ENCODE measurements at places on chromosomes 4 and X.

- no peak for DNase-seq
Observed at GRCh38 chr4:120403296-120403695, 336.6 kb upstream of the MAD2L1 start.

DNA sequence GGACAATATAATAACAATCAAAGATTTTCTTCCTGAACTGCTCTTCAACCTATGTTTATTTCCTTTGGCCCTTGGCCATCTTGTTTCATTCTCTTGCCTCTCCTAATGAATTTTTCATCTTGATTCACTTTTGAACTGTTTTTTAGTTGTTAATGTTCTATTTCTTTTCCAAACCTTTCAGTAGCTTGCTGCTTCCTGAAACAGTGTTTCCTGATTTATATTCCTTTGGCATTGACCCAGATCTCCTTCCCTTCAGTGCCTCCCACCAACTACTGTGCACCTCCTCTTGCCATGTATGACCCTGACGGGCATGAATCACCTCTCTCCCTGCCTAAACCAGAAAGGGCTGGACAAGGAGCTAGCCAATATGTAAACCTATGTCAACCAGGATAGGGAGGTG is 25.6 kb upstream of the SPP1 start:
- no peak for DNase-seq

DNA sequence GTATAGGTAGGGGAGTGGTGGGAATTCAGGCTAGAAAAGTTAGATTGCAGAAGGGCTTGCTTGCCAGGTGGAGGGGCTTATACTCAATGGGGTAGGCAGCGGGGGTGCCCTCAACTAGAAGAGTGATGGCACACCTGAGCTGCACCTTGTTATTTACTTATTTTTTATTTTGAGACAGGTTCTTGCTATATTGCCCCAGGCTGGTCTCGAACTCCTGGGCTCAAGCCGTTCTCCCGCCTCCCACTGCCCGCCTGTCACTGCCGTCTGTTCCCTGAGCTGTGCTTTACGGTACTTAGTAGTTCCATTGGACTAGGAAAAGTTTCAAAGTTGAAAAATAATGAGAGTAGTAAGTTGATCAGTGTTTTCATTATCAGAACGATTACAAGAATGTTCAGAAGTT is 2.0 kb downstream of the ZFX start:
- no peak for DNase-seq

DNA sequence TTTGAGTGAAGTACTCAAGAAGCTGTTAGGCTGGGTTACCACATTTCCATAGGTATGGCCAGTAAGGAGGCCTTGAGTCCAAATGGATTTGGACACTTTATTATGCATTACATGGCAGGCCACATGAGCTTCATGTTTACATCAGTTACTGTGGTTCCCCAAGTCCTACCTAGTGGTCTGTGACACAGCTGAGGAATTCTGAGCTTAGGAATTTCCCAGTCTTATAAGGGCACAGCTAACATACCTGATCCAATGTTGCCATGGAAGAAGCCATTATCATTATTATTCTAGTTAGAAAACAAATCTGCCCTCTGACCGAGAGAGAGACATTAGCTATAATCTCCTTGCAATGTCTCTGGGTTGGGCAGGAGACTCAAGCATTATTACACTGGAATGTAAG is 174.4 kb upstream of the NUDT10 start:
- DNase-seq, result no peak

- DNase-seq, result peak; percentile 78
Observed at GRCh38 chr4:183241721-183242151, 78.3 kb downstream of the CLDN22 start.

- DNase-seq, result no peak
Observed at GRCh38 chrX:9091258-9091657, 57.3 kb upstream of the FAM9B start.

DNA sequence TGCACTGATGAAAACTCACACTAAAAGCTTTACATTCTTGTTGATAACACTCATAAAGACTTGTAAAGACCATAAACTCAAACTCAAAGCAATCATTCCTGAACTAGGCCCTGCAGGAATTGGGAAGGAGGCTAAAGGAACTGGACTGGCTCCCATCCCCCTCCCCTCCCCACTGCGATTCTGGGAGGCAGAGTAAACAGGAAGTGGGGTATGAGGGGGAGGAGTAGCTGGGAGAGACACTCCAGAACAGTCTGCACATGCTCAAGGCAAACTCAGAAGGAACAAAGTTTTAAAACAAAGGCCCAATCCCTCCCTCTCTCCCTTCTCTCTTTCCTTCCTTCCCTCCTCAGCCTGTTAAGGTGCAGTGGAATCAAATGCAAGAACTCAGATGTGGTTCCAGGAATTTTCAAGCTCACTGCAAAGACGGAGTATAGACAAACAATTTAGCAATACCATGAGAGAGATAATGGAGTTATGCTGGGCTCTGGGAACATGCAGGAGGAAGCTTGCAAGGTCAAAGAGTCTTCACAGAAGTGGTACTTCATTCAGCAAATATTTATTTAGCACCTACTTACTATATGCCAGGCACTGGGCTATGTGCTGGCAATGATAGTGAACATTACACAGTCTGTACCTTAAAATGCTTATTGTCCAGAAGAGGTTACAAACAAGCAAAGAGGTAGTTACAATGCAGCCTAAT is 15.9 kb downstream of the MID1IP1 start:
- DNase-seq, result no peak

- DNase-seq, result no peak
Observed at GRCh38 chr4:35982318-35982717, 262.0 kb downstream of the ARAP2 start.

DNA sequence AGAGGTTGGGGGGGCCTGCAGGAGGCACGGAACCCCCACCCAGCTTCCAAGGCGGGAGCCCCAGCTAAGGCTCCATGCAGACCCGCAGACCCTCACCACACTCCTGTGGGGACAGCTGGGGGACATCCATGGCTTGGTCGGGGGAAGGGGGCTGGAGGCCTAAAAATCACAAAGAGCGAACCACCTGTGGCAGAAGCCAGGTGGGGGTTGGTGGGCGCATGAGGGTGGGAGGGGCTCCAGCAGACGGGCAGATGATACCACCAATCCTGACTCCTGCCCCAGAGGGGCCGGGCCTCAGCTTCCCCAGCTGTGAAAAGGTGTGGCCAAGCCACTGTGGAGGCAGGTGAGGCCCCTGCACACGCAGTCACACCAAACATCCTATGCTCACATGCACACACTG is 111.6 kb downstream of the FAM53A start:
- no peak for DNase-seq

DNA sequence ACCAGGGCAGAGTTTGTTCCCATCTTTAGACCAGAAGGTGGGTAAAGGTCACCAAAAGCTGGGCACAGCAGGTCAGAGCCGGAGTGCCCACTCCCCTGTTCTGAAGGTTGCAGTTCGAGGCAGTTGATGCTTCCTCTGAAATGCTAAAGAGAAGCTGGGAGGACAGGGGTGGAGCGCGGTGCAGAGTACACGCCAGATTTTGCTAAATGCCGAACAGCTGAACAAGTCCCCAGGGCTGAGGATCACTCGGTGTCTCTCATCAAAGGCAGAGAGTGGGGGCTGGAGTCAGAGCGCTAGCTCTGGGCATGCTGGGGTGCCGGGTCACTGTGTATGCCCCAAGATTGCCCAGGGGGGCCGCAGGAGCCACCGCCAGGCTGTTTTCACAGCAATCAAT is 197.0 kb downstream of the BCOR start:
- no peak for DNase-seq

DNA sequence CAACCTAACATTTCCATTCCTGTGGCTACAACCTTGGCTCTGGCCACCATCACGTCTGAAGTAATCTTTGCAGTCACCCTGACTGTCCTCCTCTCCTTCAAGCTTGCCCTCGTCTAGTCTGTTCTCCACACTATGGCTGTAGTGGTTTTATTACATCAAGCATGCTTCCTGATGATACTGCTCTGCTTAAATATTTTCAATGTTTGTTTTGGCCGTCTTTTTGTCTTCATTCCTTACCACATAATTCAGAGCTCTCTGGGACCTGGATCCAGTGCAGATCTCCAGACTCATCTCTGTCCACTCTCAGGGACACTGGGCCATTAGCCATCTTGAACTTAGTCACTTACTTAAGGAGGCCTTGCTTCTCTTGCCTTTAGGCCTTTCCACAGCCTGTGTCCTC is 27.7 kb upstream of the FREM3 start:
- no peak for DNase-seq

DNA sequence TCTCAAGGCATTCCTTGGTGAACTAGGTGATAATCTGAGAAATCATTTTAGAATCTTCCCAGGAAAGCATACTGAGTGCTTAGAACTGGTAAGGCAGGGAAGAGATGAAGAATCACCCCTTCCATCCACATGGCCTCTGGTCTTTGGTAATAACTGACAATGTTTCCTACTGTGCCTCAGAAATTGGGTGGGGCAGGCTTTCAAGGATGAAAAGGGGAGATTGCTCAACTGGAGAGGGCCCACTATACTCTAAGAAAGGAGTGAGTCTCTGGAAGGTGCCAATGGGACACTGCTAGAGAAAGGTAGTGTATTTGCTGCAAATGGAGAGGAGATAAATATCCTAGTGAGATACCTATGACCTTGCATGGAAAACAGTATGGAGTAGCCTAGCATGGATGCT is 135.0 kb upstream of the SCML1 start:
- no peak for DNase-seq

GRCh38 chr4:37645736-37646135 is 40.4 kb downstream of the RELL1 start:
- DNase-seq, result no peak

DNA sequence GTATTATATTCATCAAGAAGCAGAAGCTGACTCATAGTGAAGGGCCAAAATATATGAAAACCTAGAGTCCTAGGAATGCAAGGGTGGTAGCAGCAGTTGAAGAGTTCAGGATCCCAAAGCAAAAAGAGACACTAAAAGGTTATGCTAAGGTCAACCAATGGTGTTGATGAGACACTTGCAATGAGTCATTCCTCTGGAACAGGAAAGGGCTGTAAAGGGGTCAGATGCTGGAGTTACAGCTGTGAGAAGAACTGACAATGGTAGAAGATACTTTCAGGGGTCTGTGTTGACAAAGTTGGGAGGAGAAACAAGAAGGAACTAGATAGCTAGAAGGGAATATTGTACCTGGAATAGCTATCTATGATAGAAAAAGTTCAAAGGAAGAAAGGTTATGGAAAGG is 47.5 kb downstream of the ZGRF1 start:
- DNase-seq, result no peak

GRCh38 chr4:183147196-183147595 is 48.1 kb downstream of the WWC2 start:
- DNase-seq, result no peak

DNA sequence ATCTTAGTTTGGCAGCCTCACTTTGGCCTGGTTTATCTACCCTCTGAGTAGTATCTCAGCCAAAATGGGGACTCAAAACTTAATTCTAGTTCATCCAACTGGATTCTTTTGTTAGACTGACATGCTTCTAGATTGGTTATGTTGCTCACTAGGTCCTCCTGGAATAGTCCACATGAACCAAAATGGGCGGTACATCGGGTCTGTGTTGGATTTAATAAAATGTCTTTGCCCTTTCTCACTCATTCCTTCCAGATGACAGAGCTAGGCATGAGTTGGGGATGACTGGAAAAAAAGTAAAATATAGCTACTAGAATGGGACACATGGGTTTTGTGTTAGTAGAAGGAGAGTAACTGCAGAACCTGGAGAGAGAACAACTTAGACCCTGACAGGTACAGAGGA is 247.9 kb downstream of the CCSER1 start:
- no peak for DNase-seq

GRCh38 chrX:47228550-47229270 is 4.1 kb upstream of the USP11 start:
- DNase-seq, result no peak

- no peak for DNase-seq
Observed at GRCh38 chrX:73903941-73904340, 340.9 kb downstream of the CHIC1 start.

DNA sequence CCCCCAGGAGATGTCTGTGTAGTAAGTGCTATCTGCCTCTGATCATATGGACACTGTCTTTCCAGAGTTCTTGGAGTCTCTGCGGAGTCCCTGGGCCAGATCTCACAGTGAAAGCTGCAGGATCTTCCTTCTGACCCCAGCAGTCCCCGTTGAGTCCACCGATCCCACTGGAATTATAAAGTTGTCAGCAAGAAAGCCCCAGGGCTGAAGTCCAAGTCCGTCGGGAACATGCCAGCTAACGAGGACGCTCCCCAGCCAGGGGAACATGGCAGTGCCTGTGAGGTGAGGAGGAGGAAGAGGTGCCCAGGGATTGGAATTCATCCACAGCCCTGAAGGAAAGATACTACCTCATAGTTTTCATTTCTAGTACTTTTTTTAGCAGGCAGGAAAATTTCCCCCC is 9.3 kb downstream of the ZNF81 start:
- no peak for DNase-seq

- DNase-seq, result no peak
Observed at GRCh38 chr4:149113804-149114430, 671.7 kb upstream of the NR3C2 start.

GRCh38 chr4:48546336-48546735 is 56.3 kb downstream of the ZAR1 start:
- peak; percentile 73 for DNase-seq

DNA sequence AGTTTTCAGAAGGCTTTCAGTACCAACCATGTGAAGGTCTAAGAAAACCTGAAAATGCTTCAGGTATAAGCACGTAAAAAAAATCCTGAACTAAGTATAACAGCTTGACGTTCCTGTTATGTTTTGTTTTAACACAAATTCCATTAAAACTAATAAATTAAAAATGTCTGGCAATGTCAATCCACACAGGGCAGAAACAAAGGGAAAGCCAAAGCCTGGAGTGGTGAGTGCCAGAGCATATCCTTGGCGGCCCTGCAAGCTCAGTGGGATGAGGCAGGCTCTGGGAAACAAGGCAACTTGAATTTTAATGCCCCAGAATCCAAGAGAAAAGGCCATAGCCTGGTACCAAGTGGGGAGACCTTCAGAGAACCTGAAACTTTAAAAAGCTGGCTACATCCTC is 78.2 kb downstream of the EPHA5 start:
- DNase-seq, result no peak

DNA sequence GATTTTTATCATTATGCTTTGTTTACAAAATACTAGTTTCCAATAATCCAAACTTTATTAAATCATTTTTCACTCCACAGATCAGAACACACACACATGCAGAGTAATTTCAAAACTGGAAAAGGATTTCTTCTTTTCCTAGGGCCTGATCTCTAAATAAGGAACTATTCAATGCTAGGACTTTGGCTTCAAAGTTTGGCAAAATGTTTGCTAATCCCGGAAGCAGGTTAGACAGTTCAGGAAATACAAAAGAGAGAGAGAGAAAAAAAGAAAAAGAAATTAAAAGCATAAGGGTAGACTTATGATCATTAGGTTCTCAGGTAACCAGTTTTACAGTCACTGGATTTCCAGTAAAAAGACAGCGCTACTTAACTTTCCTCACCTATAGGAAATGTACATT is 211.0 kb downstream of the DCLK2 start:
- DNase-seq, result no peak

- no peak for DNase-seq
Observed at GRCh38 chrX:11540532-11541377, 125.0 kb downstream of the ARHGAP6 start.

DNA sequence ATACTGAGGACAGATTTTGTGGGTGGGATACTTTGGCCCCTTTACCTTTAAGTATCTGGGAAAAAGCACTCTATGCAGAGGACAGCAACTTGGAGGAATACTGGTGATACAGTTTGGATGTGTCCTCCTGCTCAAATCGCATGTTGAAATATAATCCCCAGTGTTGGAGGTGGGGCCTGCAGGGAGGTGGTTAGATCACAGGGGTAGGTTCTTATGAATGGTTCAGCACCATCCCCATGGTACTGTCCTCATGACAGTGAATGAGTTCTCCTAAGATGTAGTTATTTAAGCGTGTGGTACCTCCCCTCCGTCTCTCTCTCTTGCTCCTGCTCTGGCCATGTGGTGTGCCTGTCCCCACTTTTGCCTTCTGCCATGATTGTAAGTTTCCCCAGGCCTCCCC is 24.6 kb downstream of the GPAT3 start:
- no peak for DNase-seq
